ENCODE measurements at places on chromosomes 11 and 22.

DNA sequence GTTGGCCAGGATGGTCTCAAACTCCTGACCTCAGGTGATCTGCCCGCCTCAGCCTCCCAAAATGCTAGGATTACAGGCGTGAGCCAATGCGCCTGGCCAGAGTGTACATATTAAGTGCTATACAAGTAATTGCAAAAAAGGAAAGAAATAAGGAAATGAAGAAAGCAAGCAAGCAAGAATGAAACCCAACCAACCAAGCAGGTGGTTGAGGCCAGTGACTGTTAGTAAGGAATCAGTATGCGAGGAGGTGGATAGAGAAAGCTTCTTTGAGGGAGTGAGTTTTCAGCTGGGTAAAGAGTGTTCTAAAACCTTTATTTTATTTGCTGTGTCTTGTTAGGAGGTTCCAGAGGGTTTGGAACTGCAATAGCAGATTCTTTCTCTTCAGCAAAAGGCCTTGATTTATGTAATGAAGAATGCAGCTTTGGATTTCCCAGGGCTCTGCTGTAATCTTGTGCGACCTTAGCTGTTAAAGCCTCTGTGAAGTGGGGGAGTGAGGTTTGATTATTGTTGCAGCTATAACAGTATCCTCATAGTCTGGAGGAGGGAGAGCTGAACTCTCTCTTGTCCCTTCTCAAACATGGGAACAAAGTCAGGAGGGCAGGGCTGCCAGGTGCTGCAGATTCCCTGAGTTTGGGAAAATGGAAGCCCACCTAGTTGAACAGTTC, 5.7 kb downstream of the AMPD3 start:
- no peak for DNase-seq

DNA sequence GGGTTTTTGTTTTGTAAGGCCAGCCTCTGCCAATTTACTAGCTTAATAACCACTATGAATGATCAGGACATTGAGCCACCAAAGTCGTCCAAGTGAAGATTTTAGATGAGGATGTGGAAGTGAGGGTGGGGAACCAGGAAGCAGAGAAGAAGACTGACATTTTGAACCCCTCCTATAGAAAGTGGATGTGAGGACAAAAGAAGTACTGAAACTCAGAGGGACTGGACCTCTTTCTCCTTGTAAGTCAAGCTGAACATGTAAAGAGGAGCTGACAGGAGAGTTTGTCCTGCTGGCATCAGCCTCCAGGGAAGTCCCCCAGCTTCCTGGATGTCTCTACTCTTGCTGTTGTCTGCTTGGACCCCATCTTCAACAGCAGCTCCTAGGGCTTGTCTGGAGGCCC, 338.2 kb upstream of the NCAM1 start:
- DNase-seq: no peak

DNA sequence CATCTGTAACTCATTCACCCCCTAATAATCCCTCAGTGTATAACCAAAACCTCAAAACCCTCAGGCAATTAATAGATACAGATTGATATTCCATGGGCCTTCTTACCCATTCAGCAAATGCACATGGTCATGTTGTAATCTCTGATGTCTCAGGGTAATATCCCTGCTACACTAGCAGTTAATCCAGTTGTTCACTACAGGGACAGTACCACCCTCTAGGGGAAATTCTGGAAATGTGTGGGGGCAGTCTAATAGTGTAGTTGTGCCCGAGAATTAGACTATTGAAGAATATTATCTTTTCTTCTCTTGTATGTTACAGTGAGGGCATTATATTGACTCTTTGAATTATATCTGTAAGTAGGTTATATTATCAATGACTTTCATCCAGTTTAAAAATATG, 175.4 kb downstream of the CWF19L2 start:
- no peak for DNase-seq

DNA sequence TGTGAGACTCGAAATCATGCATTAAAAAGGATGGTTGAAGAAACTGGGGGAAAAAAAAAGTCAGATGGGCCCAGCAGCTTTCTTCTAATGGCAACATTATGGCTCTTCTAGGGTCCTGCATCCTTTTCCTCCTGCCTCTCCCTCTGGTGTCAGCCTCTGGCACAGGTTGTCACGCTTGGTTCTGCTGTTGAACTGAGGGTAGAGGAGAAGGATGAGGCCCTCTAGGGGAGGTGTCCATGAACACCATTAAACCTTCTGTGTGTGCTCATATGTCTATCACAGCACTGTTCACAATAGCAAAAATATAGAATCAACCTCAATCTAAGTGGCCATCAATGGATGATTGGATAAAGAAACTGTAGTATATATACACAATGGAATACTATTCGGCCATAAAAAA, 36.0 kb downstream of the BUD13 start:
- DNase-seq: no peak

DNA sequence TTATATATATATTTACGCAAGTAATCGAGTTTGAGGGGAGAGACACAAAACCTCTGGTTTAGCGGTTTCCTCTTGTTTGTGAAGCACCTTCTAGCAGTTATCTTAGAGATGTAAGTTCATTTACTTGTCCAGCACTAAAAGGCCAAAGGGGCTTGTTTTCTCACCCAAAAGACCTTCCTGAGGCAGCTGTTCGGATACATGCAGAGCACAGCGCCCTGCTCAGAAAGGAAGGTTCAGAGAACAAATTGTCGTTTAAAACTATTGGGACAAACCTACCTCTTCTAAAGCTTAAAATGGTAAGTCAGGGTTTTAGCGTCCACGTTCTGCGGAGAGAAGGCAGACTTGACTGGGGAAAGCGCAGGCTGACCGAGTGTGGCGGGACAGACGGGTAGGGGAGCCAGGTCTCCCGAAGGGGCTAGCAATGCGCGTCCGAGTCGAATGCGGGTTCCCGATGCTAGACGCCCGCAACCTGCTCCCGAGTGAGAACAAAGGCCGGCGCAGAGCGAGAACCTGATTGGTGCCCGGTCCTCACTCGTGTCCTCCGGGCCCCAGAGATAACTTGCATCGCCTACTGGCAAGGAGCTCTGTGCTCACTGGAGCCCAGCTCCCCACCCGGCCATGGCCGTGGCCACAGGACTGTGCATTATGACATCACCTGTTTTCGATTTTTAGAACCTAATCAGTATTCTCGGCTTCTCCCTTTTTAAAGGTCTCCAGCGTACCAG, 1.0 kb upstream of the SESN3 start:
- peak; percentile 65 for DNase-seq
